ENCODE measurements at places on chromosomes 5 and 9.

DNA sequence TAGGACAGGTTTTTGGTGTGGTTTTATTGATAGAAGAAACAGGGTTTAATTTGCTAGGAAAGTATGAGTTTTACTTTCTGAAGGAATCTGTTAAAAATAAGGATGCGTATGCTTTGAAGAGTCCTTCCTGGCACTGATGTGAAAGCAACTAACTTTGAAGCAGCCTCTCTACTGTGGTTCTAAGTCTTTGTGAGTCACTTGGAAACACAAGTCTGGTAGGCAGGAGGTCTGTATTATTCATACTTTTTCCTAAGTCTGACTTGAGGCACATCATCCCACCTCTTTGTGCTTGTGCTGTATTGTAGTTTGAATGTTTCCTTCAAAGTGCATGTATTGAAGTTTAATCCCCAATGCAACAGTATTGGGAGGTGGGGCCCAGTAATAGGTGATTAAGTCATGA, 129.0 kb downstream of the TAF11L14 start:
- no peak for DNase-seq

- DNase-seq = no peak
Observed at GRCh38 chr9:91714020-91714806, 235.8 kb downstream of the ROR2 start.

GRCh38 chr9:13597427-13597826, 317.9 kb upstream of the MPDZ start:
- DNase-seq = no peak

- DNase-seq = no peak
Observed at GRCh38 chr9:87158765-87159164, 211.5 kb upstream of the GAS1 start.

GRCh38 chr5:77844373-77844622, 68.2 kb upstream of the TBCA start:
- DNase-seq = no peak

GRCh38 chr5:54454602-54455001, 897 bp upstream of the HSPB3 start:
- no peak for DNase-seq

- no peak for DNase-seq
Observed at GRCh38 chr5:38726279-38726678, 119.5 kb upstream of the OSMR start.

Data from NCI-H1105 (cell line).